CD4-positive, alpha-beta T cell treated with Interleukin-4 for 1 hour (primary cell): ENCODE measurements at places on chromosomes 16 and 17.

- peak; percentile 70 for DNase-seq
Measured at GRCh38 chr17:73291260-73291801, 20.5 kb downstream of the CDC42EP4 start.

DNA sequence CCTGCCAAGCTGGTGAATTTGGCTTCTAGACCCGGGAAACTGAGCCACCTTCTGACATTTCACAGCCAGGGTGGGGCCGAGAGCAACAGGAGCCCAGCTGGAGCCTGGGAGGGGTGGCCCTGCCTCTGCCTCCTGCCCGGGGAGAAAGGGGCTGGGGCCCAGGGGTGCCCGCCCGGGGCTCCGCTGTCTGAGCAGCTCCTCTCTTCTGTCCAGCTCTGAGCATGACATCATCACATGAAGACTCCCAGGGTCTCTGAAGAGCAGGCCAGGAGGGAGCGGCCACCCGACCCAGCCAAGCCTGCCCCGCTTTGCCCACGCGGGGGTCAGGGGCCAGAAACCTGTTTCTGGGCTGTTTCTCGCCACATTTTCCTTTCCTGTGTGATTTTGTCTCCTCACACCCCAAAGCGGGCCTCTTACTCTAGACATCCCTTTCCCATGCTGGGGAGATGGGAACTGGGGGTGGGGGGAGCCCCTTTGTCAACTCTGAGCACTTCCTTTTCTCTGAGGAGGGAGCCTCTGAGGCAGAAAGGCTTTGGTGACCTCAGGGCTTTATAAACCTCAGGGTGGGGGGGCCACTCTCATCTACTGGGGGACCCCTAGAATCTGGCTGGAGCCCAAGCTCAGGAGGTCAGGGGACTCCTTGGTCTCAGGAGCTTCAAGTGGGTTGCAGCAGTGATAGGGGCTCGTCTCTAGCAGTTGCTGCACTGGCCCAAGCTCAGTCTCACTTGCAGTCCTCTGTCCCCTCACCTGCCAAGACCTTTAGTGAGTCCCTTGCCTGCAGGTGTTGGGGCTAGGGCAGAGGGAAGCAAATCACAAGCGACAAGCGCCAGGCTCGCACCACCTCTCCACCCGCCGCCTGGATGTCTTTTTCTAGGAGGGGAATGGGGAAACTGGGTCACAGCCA lies 7.6 kb downstream of the UBALD2 start:
- peak; percentile 51 for DNase-seq

DNA sequence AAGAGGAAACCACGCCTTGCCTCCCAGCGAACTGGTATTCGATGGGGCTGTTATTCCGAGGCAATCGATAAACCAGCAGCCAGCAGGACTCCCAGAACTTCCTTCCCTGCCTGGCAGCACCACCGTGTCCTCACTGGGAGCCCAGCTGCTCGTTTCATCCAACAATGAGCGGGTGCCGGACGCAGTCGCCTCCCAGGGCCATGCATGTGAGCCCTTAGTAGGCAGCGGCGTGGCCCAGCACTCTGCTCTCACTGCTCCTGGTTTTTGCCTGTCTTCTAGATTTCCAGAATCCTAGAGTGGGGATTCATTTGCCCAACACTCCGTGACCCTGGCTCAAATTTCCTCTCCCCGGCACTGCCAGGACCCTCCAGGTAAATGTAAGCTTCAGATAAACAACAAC lies 29.1 kb upstream of the RASD1 start:
- DNase-seq, result no peak

- DNase-seq, result no peak
Measured at GRCh38 chr17:80080081-80080480, 21.3 kb upstream of the GAA start.

DNA sequence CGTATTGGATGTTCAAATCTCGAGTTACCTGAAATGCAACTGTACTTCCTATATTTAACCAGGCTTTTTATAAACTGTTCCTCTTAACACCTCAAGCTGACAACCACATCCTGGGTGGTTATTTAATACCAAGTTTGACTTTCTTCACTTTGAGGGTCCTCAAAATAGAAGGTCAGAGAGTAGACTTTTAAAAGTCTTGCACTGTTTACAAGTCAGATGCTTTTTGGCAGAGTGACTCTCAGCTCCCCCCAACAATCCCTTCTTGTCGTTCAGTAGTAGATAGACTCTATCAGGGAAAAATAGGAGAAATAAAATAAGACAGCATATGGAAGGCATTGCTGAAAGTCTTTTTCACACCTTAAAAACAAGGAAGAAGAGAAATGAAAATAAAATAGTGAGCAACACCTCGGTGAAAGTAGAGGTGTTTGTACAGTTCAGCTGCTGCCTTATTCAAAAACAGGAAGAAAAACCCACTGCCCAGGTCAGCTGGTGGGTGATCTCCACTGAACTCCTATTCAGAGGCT lies 650.4 kb downstream of the WWOX start:
- DNase-seq, result peak; percentile 53

- DNase-seq, result no peak
Measured at GRCh38 chr17:34816848-34817247, 144.4 kb downstream of the CCT6B start.

DNA sequence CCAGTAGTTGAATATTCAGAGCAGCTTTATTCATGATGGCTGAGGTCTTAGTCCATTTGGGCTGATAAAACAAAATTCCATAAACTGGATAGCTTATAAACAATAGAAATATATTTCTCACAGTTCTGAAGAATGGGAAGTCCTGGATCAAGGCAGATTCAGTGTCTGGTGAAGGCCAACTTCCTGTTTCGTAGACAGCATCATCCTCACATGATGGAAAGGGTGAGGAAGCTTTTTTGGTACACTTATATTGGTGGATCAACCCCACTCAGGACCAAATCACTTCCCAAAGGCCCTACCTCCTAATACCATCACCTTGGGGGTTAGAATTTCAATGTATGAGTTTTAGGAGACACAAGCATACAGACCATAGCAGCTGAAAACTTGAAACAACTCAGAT lies 224.2 kb downstream of the CYB561 start:
- peak; percentile 21 for DNase-seq

DNA sequence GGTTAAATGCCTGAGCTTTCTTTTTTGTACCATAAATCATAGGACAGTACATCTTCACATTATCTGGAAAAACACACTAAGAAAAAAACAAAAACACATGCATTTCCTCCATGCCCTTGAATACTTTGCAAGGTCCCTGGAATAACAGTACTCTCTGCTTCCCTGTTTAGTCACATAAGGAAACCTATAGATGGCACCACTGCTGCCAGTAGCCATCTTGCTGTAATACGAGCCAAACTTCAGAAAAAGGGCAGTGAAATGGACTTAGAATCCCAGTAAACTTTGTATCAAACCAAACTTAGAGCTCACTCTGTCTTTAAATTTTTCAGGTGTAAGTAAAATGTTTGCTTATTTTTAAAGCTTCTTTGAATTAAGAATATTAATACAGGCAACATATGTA lies 435.5 kb downstream of the KCNJ2 start:
- DNase-seq, result no peak

GRCh38 chr16:74700116-74700437 lies 585 bp downstream of the MLKL start:
- DNase-seq, result peak; percentile 32

- DNase-seq, result no peak
Measured at GRCh38 chr16:77214411-77215138, 15.4 kb downstream of the SYCE1L start.

DNA sequence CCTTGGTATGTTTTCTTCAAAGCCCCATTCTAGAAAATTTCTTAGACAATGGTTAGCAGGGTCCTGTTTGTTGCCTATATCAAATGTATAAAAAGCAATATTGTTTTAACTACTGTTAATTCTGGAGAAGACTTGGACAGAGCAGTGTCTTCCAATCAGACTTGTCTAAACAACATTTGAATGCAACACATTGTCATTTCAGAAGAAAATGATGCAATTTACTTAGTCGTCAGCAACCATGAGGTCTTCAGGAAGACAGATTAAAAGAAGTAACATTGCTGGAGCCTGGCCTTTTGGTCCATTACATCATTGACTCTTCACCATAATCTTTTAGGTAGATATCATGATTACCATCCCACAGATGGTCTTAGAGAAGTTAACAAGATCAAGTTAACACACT lies 94.5 kb downstream of the ANKFN1 start:
- no peak for DNase-seq

DNA sequence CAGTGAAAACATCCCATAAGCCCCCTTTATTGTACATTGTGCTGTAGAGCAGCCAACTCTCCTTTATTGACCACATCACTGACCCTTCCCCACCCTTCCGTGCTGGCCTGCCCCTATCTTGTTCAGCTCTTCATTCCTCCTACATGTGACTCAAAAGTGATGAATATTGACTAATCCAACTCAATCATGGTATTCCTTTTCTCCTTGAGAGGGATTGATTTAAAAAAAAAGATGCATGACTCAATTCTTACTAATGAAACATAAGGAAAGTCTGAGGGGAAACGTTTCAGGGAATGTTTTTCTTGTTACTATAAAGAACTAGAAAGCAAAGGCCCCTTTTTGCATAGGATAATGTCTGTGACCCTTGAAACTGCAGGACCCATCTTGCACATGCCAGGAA lies 125.2 kb upstream of the SOX9 start:
- DNase-seq, result no peak

DNA sequence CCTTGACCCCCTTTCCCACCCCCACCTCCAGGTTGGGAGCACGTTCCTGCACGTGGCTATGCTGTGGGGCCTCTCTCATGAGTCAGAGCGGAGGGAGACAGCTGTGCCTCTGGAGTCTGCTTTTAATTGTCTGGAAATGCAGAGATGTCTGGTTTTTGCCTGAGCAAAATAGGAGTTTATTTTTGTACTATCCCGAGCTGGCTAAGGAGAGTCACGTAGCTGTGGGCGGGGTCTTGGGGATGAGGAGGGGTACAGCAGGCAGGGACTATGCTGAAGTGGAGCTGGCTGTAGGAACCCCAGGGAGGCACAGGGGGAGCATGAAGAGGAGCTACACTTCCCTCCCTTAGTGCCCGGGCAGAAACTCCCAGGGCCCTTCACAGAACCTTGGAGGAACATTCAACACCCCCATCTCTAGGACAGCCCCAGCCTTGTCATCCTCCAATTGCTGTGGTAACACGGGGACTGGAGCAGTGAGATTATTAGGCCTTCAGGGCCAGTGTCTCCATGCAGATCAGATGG lies 44.7 kb upstream of the LGALS9 start:
- DNase-seq, result no peak

GRCh38 chr16:57634171-57634570 lies 5.7 kb downstream of the ADGRG1 start:
- no peak for DNase-seq

DNA sequence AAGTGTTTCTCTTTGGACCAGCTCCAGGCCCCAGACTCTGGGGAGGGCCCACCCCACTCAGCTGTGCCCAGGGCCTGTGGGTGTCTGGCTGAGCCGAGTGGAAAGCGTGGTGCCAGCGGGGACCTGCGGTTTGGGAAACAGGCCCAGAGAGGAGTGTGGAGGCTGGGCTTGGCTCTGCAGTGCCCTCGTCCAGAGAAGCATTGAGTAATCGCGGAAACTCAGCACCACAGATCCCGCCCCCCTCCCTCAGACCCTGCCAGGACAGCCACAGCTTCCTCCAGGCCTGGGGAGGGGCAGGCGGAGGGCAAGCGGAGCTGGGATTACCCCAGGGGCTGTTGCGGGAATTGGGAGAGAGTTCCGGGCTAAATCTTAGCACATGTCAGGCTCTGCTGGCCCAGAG lies 14.6 kb upstream of the PITPNA start:
- peak; percentile 21 for DNase-seq

DNA sequence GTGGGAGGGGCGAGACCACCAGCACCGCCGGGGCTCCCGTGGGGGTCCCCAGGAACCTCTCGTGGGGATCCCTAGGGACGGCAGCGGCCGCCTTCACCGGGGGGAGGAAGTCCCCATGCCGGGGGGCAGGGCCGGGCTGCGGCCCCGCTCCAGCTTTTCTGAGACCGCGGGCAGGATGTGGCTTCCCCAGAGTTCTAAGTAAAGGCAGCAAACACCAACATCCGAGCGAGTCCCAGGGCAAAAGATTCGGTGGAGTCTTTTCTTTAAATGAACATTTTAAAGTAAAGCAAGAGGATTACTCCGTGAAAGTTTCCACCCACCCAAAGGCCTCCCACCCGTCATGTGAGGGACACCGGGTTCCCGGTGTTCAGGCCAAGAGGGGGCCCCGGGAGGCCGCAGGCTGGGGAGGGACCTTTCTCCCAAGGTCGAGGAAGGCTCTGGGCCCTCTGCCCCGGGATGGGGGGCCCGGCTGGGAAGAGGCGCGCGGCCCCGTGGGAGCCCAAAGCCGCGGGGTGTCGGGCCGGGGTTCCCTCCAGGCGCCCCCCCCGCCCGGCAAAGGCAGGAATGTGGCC lies 137.2 kb upstream of the RPH3AL start:
- DNase-seq, result peak; percentile 53

DNA sequence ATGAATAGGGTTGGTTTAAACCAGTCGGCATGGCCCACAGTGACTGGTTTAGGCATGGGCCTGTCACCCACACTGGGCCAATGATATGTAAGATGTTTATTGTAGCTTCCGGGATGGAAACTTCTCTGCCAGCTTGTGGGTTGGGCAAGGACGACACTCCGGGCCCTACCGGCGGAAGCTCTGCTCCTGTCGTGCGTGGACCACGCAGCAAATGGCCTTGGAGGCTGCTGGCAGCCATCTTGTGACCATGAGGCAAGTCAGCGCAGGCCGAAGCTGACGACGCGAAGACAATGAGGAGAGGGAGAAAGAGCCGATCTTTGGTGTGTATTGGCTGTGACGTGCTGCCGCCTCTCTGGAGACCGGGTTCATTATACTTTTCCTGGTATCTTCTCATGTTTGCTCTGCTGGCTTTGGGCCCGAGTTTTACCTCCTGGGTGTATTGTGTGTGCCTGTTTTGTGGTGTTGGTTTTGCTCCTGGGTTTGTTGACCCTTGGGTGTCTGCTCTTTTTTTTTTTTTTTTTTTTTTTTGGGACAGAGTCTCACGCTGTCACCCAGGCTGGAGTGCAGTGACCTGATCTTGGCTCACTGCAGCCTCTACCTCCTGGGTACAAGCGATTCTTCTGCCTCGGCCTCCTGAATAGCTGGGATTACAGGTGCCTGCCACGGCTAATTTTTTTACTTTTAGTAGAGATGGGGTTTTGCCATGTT lies 15.4 kb downstream of the SLC25A10 start:
- no peak for DNase-seq
